ENCODE measurements at places on chromosomes 2 and 18. TPM values are rescaled to one million over a fixed set of nuclear protein-coding genes. Genes with fewer than 3 reads are reported as not detected.

FIGN gene
- 3.0 TPM for total RNA-seq

AMER3 gene
- not detected for total RNA-seq

CREG2 gene
- 9.3 TPM for total RNA-seq

REL gene
- 3.5 TPM for total RNA-seq

RGPD3 gene
- total RNA-seq: 0.16 TPM

SLC16A14 gene
- total RNA-seq: 1.3 TPM

AQP12B gene
- total RNA-seq: not detected

SERPINB3 gene
- total RNA-seq: 0.06 TPM

C2orf68 gene
- total RNA-seq: 26.2 TPM

PDE1A gene
- total RNA-seq: 0.17 TPM

MC5R gene
- not detected for total RNA-seq

FOXI3 gene
- total RNA-seq: 0.03 TPM

OTOS gene
- not detected for total RNA-seq

IL36RN gene
- 0.12 TPM for total RNA-seq

DYSF gene
- total RNA-seq: 0.75 TPM

SLC4A3 gene
- total RNA-seq: 2.9 TPM

TTC21B gene
- 5.1 TPM for total RNA-seq

PGAP1 gene
- 1.7 TPM for total RNA-seq

CNTNAP5 gene
- not detected for total RNA-seq

IL1RL2 gene
- not detected for total RNA-seq

FBLN7 gene
- 0.57 TPM for total RNA-seq

HIBCH gene
- 14.1 TPM for total RNA-seq

WIPF1 gene
- total RNA-seq: 30.3 TPM

PLEKHH2 gene
- total RNA-seq: 3.1 TPM

PAIP2B gene
- total RNA-seq: 0.33 TPM

CDK15 gene
- total RNA-seq: not detected

FTCDNL1 gene
- 3.2 TPM for total RNA-seq

KCNK3 gene
- 0.86 TPM for total RNA-seq

SNED1 gene
- total RNA-seq: 1.4 TPM

LBH gene
- 189 TPM for total RNA-seq

GALR1 gene
- total RNA-seq: not detected

NR4A2 gene
- 2.9 TPM for total RNA-seq

ING5 gene
- total RNA-seq: 26.7 TPM

CD207 gene
- total RNA-seq: 0.07 TPM

ATF2 gene
- total RNA-seq: 16.8 TPM

Data from A549 treated with dexamethasone at 1 μM for 4 hours (cell line).